Activated naive CD4-positive, alpha-beta T cell treated with anti-CD3 and anti-CD28 coated beads, Interleukin-2, amount 50 U/mL, for 16 hours (primary cell): ENCODE measurements at places on chromosomes 2 and 18.

GRCh38 chr2:19684516-19684915, 217.3 kb downstream of the TTC32 start:
- no peak for DNase-seq

GRCh38 chr2:7725171-7725849, 808.1 kb downstream of the RNF144A start:
- DNase-seq: no peak

DNA sequence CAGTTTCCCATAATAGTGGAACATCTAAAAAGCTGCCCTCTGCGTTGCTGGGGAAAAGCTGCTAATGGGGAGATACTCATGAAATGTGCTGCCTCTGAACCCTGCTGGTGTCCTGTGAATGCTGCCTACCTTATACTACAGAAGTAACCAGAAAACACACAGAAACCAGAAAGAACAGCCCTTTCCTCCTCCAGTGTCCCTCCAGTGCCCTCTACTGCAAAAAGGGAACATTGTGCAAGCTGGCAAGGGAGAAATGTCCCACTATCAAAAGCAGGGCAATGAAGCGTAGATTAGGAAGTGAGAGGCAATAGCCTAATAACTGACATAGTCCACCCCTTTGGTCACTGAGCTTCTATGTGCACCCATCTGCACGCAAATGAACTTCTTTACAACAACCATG, 162.7 kb upstream of the ETAA1 start:
- DNase-seq: no peak

GRCh38 chr18:55500316-55501086, 87.5 kb downstream of the TCF4 start:
- no peak for DNase-seq

GRCh38 chr2:128457006-128457604, 138.4 kb upstream of the HS6ST1 start:
- DNase-seq: no peak

- DNase-seq: no peak
These were observed 78.8 kb upstream of the SMAD2 start for GRCh38 chr18:48009116-48009745.

- DNase-seq: no peak
These were observed 125.5 kb upstream of the SERTAD2 start for GRCh38 chr2:64779117-64779690.

DNA sequence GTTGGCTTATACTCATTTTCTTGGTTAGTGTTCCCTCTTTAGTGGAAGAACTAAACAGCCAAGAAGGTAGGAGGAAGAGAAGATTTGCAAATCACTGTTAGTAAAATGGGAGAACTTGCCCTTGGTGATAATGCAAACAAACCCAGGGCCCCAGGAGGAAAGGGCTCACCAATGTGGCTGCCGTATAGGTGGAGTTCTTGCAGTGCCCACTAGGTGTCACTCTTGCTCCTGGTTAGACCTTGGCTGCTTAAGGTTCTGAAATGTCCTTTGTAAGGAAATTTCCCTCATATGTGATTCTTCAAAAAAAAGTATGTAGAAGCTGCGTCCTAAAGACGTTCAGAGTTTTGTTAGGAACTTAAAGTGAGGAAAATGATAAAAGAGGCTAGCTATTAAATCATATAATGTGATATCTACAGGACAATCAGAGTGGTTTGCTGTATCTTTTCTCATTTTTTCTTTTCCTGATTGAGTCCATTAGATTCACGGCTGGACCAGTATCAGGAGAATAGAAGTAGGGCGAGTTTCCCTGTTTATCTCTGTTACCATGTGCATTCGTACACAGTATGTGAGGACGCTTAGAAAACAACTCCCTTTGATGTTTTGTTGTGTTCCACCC, 48.6 kb downstream of the RPIA start:
- peak; percentile 73 for DNase-seq

DNA sequence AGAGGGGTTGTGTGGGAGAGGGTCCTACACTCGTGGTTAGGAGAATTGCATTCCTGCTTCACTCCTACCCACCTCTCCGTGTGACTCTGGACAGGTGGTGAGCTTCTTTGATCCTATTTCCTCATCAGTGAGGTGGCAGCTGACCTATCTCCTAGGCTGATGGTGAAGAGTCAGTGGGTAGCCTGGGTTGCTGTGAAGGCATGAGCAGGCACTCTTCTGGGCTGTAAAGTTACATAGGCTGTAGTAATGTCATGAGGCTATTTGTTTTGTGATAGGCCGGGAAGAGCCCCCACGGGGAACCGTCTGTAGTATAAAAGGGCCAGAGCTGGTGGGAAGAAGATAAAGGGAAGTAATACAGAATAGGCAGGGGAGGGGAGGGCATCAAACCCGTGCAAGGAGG, 83.8 kb downstream of the TMEM247 start:
- no peak for DNase-seq

DNA sequence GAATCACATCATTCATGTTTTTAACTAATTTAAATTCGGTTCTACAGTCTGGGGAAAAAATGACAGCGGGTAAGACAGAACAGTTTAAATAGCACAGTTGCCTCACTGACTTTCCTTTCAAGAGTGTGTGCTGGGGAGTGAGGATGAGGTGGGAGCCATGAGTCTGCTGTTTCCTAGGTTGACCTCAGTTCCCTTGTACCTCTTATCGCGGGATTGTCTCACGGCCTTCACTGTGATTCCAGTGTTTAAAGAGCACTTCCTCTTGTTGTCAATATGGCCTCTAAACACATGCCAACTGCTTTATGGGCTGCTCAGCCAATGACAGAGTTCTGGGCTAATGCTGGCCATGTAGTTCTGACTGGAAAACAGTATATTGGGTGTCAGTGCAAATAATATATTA, 41.6 kb upstream of the ALMS1 start:
- DNase-seq: no peak

DNA sequence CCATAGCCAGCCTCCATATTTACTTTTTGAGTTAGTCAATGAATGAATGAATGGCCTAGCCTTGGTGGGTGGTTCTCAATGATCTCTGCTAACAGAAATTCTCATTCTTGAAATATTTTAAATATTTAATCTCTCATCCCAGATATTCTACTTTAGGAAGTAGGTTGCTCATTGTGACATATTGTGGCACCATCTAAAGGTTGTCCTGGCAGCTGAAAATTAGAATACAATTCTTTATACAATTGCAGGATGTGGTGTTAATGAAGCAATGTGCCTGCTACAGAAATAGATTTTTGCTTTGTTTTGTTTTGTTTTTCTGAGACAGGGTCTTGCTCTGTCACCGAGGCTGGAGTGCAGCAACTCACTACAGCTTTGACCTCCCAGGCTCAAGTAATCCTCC, 35.8 kb downstream of the SCG2 start:
- DNase-seq: no peak

DNA sequence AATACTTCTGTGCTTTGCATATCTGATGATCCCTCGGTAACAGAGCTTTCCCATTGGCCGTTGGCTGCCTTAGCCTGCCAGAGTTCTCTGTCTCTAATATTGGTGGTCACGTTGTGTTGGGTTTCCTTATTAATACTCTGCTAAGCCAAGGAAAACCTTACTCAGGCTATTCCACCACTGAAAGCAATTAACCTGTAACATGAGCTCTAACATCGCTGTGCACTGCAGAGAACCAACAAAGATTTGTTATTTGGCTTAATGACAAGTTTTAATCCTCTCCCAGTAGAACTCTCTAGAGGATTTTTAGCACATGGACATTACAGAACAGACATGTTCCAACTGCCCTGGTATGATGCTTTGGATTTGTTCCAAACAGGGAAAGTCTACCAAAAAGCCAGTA, 825.9 kb upstream of the POU3F3 start:
- DNase-seq: no peak

DNA sequence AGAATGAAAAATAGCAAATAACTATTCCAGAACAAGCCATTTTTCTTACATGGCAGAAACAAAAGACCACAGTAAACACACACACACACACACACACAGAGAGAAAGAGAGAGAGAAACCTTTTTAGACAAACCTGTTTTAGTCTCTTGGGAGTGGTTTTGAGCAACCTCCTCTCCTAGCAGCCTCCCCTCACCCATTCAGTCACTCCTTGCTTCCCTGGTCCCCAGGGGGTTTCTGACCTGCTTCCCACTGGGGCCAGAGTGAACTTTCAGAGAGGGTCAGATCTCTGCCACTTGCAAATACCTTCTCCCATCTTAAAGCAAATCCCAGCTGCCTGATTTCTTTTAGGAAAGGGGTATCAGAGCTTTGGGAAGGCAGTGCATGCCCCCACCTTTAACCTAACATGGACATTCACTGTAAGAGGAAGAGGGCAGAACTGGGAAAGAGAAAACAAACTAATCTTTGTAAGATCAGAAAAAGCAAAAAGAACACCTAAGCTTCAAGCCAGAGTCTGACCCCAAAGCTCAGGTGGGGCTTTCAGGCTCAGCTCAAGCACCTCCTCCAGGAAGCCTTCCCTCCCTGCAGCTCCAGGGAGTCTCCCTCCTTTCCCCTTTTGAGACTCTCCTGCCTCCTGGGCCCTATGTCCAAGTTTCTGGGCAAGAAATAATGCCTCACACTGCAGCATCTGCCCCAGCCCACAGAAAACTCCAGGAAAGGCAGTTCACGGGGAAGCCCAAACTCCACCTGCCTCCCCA, 2.7 kb downstream of the SDC1 start:
- no peak for DNase-seq

DNA sequence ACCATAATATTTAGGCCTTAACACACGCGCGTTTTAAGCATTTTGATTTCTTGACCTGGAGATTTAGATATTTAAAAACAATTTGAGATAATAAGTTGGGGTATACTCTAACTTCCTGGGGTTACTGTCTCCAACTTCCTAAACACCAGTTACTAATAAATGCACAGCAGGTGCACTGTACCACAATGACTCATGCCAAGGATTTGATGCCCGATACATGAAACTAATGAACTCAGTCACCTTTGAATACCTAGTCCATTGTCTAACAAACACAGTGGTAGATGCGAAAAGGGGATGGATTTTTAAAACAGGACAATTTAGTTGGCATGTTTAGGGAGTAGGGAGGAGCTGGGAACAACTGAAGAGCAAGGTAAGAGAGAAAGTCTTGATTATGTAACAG, 21.2 kb downstream of the CABYR start:
- DNase-seq: no peak

GRCh38 chr2:75079575-75079974, 119.7 kb downstream of the TACR1 start:
- no peak for DNase-seq

GRCh38 chr2:191001032-191001431, 12.9 kb downstream of the STAT1 start:
- DNase-seq: no peak

GRCh38 chr18:470661-471501, 29.6 kb downstream of the COLEC12 start:
- no peak for DNase-seq

DNA sequence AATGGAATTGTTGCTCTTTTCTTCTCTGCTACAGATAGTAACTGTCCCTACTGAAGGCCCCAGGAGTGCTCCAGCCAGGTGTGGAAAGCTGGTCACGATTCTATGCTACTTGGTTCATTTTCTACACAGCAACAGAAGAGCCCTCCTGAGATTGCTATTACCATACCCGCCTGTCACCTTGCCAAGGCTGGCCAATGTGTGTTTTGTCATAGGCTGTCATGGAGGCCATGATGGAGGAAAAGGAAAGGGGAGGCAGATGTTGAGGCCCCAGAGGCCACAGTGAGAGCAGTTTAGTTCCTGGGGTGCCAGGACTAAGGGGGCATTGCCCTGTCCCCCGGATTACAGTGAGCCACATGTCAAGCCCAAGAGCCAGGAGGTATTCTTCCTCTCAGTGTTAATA, 952 bp downstream of the ELMOD3 start:
- DNase-seq: no peak

DNA sequence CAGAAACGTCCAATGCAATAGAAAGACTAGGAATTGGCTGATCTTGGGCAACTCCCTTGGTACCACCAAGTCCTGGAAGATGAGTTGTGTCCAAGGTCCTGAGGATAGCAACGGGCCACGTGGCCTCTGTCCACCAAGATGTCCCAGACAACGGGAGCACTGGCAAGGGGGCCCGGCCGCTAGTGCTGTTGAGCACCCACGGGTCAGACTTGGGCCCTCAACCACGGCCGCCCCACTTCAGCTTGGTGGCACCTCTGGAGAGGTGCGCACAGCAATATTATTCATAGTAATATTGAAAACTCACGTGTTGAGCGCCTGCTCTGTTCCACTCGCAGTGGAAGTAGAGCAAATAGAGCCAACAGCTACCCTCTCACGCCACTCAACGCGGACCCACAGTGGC, 19.0 kb downstream of the PASK start:
- DNase-seq: no peak

DNA sequence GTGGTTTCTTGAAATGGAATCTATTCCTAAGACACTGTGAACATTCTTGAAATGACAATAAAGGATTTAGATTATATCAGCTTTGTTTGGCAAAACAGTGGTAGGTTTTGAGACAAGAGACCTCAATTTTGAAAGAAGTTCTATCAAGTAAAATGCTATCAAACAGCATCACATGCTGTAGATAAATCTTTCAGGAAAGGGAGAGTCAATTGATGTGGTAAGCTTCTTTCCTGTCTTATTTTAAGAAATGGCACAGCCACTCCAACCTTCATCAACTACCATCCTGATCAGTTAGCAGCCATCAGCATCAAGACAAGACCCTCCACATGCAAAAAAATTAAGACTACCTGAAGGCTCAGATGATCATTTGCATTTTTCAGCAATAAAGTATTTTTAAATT, 495.4 kb downstream of the TRIB2 start:
- no peak for DNase-seq

DNA sequence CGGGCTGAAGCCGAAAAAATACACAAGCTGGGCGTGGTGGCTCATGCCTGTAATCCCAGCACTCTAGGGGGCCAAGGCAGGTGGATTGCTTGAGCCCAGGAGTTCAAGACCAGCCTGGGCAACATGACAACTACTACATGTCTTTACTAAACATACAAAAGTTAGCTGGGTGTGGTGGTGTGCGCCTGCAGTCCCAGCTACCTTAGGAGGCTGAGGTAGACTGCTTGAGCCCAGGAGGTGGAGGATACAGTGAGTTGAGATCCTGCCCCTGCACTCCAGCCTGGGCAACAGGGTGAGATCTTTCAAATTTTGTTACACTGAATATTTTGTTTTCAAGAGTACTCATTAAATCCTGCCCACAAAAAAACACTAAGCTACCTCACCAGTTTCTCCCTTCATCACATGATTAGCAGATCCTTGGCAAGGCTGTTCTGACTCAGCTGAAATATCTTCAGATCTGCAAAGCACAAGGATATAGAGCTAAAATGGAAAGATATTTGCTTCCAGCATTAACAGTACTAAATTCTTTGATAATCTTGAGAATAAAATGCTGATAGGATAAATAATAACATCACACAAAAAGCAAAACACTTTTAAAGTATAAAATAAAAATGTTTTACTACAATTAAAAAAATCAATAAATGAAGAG, 28.2 kb upstream of the MCM6 start:
- no peak for DNase-seq
